ENCODE measurements at places on chromosomes 6 and 20. TPM values are rescaled to one million over a fixed set of nuclear protein-coding genes. Genes with fewer than 3 reads are reported as not detected.

The TAGAP gene
- total RNA-seq = 44.8 TPM

The BNIP5 gene
- total RNA-seq = not detected

- no peak for DNase-seq
Observed at GRCh38 chr20:3515379-3516170, 44.8 kb downstream of the ATRN start.

GRCh38 chr20:46507760-46508407 is 5.5 kb downstream of the ZNF334 start:
- peak; percentile 21 for DNase-seq

DNA sequence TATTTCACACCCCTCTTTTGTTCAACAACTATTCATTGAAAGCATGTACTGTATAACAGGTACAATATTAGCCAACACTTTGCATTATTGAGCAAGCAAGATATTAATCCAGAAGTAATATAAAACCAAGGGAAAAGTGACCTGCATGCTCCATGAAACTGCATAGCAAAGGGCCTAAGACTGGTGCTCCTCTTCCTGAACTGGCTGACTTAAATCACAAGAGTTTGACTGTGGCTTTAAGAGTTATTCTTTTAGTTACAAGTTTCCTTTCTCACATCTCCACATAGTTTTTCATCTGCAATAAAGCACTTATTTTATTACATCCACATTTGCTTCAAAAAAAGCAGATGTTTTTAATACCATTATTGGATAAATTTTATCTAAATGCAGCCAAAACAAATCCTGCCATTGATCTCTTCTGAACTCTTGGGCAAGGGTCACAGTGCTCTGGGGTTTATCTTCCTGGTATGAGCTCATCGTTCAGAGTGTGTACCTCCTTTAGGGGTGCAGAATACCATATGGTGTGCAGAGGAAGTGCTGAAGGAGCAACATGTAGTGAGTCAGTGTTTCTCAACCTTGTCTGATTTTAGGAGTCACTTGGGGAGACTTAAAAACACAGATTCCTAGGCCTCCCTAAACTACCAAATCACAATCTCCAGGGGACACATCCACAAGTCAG is 1225.9 kb upstream of the MAP3K7 start:
- no peak for DNase-seq

DNA sequence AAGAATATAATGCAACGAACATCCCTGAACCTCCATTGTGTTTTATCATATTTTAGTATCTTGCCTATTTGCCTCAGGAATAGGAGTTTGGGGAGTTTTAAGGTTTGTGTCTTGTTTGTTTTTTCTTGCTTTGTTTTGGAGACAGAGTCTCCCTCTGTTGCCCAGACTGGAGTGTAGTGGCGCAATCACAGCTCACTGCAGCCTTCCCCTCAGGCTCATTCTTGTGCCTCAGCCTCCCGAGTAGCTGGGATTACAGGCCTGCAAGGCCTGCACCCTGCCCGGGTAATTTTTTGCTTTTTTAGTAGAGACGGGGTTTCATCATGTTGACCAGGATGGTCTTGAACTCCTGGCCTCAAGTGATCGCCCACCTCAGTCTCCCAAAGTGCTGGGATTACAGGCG is 63.3 kb upstream of the CARMIL1 start:
- DNase-seq = no peak
